ENCODE measurements at places on chromosomes 3 and 15. TPM values are rescaled to one million over a fixed set of nuclear protein-coding genes. Genes with fewer than 3 reads are reported as not detected.

The IGDCC3 gene
- not detected for total RNA-seq

The CPNE9 gene
- total RNA-seq: 0.45 TPM

The METTL6 gene
- total RNA-seq: 5.7 TPM

The EFCC1 gene
- 0.25 TPM for total RNA-seq

The FRG2C gene
- total RNA-seq: not detected

The CRYBG3 gene
- total RNA-seq: 2.2 TPM

The MESP1 gene
- 0.22 TPM for total RNA-seq

GRCh38 chr3:116849261-116849688, 139.7 kb downstream of the TUSC7 start:
- DNase-seq: no peak

DNA sequence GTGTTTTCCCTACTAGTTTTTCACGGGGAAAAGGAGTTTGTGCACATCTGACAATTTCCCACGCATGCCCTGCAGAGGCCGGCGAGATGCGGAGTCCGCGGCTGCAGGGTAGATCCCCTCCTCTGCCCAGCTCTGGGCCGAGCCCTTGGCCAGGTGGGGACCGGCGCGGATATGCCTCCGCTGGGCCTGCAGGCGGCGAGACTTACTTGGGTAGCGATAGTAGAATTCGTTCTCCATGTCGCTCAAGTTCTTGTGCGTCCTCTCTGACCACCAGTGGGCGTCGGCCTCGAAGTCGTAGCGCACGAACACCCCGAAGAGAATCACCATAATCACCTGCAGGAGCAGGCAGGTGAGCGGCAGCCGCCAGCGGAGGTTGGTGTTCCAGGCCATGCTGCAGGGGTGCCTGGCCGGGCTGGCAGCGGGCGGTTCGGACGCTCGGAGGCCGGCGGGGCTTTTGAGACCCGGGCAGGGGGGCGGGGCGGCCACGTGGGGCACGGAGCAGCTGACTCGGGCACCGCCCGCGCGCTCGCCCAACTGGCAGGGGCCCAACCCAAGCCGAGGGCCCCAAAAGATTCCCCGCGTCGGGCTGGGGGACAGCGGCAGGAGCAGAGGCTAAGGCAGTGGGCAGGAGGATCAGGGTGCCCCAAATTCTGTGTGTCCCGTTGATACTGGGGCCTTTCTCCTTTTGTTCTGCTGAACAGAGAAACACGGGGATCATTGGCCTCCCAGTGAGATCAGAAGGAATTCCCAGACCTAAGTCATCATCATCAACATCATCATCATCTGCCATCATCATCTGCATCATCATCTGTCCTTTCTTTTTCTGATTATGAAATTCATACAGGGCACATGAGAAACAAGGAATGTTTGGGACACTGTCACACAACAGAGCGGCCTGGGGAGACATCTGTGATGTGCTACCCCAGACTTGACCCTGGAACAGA, at the start of gene RHCG:
Gene RHCG, minus strand, starts transcription at position 429 of the 944 bp plus-strand sequence. Its CDS starts 39 bp downstream, at position 390.
- DNase-seq: no peak

DNA sequence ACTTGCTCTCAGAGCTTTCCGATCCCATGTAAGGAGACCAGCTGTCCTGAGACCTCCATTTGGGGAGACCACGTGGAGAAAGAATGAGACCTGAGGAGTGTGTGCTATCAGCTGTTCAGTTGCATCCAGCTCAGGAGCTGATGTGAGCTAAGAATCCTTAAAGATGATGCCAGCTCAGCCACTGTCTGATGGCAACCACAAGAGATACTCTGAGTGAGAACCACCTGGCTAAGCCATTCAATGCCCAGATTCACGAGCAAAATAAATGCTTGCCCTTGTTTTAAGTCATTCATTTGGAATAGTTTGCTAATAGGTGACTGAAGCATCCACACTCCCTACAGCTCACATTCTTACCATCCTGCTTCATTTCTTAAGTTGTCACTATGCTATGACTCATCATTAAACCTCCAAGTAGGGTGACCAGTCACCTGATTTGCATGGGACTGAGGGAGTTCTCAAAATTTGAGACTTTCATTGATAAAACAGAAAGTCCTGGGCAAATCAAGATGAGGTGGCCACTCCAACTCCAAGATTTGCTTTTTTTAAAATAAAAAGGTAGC, 56.4 kb downstream of the SPTSSB start:
- DNase-seq: no peak

DNA sequence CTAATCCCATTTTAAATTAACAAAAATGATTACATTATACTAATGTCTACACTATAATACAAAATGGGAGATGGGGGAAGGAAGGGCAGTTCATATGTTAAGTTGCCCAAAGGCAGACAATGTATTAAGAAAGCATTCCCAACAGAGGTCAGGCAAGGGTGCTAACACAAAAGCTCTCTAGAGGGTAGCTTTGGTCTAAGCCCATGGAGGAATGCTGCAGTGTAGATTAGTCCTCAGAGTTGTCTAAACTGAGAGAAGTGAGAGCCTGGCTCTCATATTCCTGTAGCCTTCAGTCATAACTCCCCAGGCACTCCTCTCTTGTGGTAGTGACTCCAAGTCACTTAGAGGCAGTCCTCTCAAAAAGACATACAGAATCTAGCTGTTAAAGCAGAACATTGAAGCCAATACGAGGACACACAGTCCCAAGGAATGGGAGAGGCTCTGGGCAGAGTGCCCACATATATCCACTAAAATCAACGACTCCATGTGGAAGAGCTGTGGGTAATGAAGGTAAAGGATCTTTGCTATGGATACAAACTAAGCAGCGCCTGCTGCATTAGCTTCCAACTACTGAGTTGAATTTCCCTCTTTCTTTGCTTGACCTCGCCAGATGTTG, 14.5 kb downstream of the NEK10 start:
- DNase-seq: no peak

GRCh38 chr15:43093026-43093425, 12.8 kb downstream of the UBR1 start:
- DNase-seq: no peak

GRCh38 chr3:31530960-31531335, 1.8 kb upstream of the STT3B start:
- DNase-seq: no peak

DNA sequence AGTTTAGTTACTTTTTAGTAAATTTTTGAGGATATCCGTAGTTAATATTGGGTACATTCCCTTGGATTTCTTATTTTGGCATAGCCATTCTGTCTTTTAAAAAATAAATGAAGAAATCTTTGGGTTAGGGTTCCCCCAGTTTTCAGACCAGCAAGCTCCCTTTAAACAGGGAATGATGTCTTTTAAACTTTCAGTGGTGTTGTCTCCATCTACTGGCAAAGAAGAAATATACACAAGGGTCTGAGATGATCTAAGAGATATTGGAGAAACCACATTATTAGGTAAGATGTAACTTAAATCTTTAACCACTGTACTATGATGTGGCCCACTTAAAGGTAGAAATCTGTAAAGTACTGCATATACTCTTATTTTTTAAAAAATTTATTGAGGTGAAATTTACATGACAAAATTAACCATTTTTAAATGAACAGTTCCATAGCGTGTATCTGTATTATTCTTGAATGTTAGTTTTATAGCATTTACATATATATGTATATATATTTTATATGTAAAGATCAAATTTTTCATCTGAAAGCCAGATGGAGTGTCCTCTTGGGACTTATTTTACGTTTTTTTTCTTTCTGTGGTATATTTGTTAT, 35.1 kb upstream of the EIF3J start:
- peak; percentile 54 for DNase-seq

DNA sequence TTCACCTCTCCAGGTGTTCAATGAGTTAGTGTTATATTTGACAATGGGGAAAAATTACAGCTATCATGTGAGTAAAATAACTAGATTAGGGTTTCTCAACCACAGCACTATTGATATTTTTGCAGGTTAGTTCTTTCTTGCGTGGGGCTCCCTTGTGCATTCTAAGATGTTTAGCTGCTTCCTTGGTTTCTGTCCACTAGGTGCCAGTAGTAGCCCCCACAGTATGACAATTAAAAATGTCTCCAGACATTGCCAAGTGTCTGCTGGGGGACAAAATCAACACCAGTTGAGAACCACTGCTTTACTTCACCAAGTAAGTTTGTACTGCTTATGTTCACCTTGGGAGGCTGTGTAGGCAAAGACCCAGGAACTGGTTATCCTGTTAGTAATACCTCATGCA, 618.7 kb downstream of the EDEM1 start:
- DNase-seq: no peak

- no peak for DNase-seq
These were observed 216.5 kb downstream of the BBX start for GRCh38 chr3:107739227-107739626.

DNA sequence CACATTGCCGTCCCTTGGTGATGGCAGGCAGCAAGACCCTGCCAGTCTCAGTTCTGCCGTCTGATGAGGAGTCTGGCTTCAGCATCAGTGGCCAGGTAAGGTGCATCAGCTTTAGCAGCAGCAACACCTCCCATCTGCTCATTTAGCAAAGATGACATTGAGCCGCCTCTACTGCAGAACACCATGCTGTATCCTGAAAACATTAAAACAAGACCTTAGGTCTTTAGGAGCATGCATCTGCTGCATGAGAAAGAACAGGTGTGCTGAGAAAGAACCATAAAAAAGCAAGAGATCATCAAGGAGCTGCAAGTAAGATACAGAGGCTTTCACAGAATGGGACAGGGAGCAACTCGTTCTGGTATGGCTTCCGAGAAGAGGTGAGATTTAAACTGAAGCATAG, 87.5 kb downstream of the SCN11A start:
- no peak for DNase-seq

DNA sequence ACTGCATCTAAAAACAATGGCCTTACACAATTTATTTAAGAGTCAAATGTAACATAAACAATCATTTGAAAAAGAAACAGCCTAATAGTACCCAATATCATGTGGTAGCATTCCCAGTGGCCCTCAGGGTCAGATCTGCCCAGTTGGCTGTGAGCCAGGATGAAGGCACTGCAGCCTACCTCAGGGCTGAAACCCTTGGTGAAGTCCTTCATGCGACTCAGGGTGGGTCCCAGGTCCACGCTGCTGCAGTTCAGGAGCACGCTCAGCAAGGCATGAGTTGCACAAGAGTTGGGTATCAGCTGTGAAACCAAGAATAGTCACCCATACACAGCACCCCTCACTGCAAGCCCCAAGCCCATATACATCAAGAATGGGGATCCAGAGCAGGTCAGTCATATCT, 37.1 kb downstream of the SEMA3G start:
- peak; percentile 22 for DNase-seq

Data from CD4-positive, alpha-beta T cell (primary cell).